ENCODE measurements at places on chromosomes 7 and 10.

DNA sequence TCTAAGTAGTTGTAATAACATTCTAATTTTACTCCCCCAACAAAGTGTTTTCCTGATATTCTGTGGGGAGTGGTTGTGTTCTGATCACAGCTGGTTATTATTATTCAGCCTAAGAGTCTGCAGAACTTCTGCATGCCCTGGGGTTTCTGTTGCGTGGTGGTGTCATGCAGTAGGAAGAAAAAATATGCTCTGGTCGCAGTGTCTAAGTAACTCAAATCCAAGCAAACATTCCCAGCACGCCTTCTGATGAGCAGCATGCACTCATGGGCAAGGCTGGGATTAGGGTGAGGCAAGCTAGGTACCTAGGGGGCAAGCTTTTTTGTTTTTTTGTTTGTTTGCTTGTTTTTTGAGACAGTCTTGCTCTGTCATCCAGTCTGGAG, 112.8 kb upstream of the KMT2E start:
- no peak for DNase-seq

DNA sequence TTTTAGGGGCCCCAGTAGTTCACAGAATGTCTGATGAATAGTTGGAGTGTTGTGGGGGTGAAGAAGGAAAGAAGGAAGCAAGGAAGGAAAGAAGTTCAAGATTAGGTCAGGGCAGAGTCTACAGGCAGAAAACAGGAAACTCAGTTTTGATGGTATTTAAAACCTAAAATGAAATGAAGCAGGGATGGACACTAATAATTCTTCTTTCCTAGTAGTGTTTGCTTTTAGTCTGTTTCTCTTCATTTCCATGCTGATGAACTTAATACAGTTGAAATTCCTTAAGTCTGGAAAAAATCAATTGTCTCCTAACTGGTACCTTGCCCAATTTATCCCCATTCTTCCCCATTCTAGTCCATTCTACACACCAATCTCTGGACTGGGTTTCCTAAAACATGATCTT, 59.0 kb upstream of the GSAP start:
- no peak for DNase-seq

GRCh38 chr7:106369816-106370215, 85.0 kb upstream of the NAMPT start:
- no peak for DNase-seq

DNA sequence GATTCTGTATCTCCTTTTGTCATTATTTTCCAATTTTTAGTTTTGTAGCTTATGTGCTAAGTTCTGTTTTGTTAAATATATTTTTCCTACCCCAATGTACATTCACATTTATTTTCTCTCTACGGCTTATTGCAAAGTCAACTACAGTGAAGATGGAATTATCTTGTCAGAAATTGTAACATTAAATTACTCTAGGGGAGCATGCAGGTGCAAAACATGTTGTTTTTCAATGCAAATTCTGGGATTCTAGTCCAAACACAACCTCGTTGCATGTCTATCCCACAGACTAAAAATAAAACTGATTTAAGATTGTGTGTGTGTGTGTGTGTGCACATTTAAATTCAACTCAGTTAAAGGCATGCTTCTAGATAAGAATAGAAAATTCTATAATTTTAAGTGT, 529.1 kb upstream of the POM121L12 start:
- no peak for DNase-seq

- DNase-seq: no peak
These were observed 287.8 kb downstream of the ZEB1 start for GRCh38 chr10:31606841-31607240.

- no peak for DNase-seq
These were observed 121.6 kb downstream of the RELN start for GRCh38 chr7:103867874-103868273.

DNA sequence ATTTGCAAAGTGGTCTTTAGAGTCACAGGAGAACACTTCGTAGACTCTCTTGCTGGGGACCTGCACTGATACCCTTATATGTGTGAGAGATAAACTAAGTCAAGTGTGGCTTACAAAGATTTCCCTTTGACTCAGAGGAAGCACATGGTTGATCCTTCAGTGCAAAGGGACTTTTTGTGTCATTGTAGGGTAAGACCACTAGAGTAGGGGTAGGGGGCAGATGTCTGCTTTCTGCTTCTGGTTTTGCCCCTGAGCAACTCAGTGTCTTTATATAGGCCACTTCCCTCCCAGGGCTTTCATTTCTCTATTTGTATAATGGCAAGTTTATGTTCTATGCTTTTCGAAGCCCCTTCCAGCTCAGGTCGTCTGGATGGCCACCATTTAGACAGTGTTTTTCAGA, 281.7 kb downstream of the SORCS3 start:
- DNase-seq: no peak

- no peak for DNase-seq
These were observed 4.3 kb downstream of the TMEM273 start for GRCh38 chr10:49183596-49184542.

- DNase-seq: no peak
These were observed 233.2 kb upstream of the MBL2 start for GRCh38 chr10:53005612-53006345.

- DNase-seq: no peak
These were observed 50.1 kb upstream of the ADRB1 start for GRCh38 chr10:113993489-113993991.

DNA sequence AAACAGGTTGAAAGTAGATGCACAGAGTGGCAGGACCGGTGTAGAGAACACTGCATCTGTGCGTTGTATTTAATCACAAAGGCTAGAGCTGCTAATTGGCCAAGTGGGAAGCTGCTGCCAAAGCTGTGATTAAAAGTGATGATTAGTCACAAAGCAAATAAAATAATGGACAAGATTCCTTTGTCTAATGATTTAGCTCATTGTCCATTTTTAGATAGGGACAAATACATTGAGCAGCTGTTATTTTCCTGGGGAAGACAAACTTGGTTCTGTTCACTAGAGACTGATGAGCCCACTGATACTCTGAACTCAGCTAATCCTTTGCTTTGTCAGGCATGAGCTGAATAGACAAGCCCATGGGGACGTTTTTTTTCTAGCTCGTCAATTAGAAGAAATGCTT, 19.7 kb downstream of the UBE3C start:
- no peak for DNase-seq

DNA sequence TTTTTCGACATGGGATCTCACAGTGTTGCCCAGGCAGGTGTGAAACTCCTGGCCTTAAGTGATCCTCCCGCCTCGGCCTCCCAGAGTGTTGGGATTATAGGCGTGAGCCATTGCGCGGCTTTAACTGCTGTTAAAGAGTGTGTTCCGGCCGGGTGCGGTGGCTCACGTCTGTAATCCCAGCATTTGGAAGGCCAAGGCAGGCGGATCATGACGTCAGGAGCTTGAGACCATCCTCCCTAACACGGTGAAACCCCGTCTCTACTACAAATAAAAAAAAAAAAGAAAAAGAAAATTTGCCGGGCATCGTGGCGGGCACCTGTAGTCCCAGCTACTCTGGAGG, 1.1 kb downstream of the RABGEF1 start:
- no peak for DNase-seq

GRCh38 chr7:3404501-3404900, 103.4 kb downstream of the SDK1 start:
- DNase-seq: peak; percentile 2

DNA sequence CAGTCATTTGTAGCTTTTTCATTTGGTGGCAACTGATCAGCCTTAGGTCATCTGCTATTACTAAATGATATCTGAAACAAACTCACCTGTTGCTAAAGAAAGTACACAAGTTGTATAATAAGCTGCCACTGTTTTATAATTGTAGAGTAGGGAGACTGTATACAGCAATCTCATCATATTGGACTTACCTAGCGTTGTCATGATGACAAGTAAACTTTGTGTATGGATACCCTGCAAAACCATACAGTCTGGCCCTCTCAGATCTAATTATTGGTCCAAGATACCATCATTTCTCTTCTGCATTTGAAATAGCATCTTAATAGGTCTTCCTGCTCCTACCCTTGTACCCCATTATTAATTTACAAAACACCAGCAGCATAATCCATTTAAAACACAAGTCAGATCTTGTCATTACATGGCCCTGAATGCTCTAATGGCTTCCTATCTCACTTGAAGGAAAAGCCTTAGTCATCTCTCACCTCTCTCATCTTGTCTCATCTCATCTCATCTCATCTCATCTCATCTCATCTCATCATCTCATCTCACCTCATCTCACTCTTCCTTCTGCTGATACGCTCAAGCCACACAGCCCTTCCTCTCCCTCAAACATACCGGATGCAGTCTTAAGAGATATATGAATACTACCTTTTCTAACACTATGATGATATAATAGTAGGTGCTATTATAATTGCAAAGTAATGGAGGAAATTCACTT, 540.6 kb downstream of the MDFIC start:
- DNase-seq: no peak

DNA sequence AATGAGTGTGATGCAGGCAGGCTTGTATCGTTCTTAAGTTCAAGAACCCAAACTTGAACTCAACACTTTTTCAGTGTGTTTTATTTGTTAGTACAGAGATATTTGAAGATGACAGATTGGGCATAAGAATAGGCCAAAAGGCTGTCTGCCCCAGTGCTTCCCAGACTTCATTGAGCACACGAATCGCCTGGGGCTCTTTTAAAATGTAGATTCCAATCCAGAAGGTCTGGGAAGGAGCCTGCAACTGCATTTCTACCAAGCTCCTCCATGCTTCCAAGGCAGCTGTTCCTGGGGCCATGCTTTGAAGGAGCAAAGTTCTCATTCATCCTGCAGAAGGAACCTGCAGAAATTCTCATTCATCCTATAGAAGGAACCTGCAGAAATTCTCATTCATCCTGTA, 114.5 kb upstream of the INSYN2A start:
- DNase-seq: no peak

- no peak for DNase-seq
These were observed 4.0 kb downstream of the VSIR start for GRCh38 chr10:71769279-71769823.

DNA sequence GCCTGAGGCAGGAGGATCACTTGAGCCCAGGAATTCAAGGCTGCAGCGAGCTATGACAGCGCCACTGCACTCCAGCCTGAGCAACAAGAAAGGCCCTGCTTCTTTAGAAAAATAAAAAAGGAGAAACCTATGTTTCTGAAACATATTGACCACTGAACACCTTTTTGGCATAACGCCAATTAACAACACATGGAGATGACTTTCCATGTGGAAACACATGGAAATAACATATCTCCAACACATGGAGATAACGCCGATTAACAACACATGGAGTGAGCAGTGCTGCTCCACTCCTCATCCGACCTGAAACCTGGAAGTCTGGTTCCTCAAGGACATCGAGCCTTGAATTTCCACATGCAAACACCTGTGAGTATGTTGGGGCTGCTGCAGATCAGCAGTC, 126.9 kb downstream of the KCNMA1 start:
- no peak for DNase-seq

DNA sequence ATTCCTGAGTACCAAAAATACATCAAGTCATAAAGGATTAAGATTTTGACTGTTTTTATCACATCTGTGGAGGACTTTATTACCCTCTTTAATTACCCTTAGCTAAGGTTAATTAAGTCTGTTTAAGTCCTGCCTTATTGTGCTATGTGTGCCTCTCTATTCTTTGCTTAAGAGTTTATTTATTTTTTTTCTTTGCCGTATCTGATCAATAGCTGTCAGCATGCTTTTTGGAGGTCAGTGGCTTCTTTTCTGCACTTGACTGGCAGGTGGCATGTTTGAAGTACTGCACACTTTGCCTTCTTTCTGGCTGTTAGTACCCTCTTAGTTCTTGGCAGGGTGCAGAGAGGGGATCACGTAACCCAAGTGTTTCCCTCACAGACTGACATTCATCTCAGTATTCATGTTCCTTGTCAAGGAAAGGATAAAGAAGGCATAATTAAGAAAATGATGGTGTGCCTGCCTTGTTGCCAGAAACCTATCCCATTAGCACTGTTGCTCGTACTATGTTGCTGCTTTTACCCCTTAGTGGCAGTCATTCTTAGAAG, 225.8 kb downstream of the EXOC4 start:
- DNase-seq: no peak

GRCh38 chr10:113712755-113713639, 33.3 kb downstream of the CASP7 start:
- no peak for DNase-seq

DNA sequence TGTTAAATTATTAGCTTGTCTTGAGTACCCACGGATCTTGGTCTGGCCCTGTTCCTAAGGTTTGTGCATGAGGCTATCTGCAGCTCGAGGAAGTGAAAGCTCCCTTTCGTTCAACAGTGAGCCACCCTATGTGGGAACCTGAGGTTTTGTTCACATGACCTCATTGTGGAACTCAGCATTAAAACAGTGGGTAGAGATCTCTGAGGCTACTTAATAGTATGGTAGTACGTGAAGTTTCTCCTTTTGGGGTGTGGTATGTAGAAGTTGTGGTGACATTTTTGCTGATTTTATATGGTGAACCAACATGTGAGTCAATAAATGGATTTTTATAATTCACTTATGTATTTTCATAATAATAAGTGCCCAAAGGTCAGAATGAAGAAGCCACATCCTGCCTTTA, 252.7 kb upstream of the FERD3L start:
- DNase-seq: no peak

- no peak for DNase-seq
These were observed 72.1 kb downstream of the ADCY1 start for GRCh38 chr7:45646207-45646821.

GRCh38 chr10:10605551-10606081, 412.1 kb upstream of the CELF2 start:
- DNase-seq: no peak

- no peak for DNase-seq
These were observed 238.7 kb downstream of the SEC23IP start for GRCh38 chr10:120131183-120131582.

GRCh38 chr7:91266689-91267090, 2.5 kb downstream of the FZD1 start:
- no peak for DNase-seq

DNA sequence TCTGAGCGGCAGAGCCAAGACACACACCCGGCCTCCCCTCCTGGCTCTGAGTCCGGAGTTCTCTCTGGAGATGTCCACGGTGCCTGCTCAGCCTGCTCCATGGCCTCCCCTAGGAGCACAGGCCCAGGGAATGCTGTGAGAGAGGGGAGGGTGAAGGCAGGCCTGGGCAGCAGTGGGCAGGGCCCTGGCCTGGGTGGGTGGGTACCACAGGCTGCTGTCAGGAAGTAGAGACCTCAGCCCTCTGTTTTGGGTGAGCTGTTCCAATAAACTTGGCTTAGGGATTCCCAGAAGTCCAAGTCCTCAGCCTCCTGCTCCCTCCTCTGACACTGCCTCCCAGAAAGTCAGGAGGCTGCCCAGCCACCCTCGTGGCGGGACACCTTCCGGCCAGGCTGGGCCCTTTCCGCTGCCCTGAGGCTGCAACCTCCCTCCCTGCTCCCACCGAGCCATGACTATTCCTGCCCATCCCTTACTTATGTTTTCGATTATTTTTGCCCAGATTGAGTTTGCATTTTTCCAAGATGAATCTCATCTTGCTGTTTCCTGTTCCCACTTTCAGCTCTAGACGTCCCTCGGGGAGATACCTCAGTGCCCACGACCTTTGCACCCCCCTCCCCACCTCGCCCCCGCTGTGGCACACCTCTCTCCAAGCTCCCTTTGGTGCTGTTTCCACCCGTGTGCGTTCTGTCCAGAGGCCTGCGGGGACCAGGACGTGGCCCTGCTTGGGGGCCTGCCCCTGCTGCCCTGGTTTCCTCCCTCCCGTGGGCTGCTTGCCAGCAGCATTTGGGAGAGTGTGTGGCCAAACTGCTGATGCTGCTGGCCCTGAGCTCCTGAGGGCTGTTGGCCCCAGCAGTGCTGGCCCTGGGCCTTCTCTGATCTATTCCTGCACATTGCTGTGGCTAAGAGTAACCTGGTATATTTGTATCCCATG, 5.8 kb upstream of the POLM start:
- DNase-seq: peak; percentile 36
